NCI-H345 (cell line): ENCODE measurements at places on chromosomes 11 and 22.

DNA sequence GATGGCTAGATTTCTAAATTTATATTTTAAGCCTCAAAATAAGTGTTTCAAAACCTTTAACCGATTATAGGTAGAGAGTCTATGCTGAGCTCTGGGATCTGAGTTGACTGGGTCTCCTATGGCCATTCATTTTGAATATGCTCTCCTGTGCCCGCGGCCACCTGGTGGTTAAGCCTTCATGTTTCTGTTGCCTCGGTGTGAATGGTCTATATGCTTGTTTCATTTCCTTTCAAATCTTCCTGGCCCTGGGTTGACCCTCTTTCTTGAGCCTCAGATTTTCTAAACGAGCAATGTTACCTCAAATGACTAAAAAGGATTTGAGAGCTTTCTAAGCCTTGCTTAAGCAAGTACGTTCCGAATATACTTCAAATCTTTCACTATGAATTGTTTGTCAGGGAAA lies 789.4 kb upstream of the KIRREL3 start:
- DNase-seq = peak; percentile 35

DNA sequence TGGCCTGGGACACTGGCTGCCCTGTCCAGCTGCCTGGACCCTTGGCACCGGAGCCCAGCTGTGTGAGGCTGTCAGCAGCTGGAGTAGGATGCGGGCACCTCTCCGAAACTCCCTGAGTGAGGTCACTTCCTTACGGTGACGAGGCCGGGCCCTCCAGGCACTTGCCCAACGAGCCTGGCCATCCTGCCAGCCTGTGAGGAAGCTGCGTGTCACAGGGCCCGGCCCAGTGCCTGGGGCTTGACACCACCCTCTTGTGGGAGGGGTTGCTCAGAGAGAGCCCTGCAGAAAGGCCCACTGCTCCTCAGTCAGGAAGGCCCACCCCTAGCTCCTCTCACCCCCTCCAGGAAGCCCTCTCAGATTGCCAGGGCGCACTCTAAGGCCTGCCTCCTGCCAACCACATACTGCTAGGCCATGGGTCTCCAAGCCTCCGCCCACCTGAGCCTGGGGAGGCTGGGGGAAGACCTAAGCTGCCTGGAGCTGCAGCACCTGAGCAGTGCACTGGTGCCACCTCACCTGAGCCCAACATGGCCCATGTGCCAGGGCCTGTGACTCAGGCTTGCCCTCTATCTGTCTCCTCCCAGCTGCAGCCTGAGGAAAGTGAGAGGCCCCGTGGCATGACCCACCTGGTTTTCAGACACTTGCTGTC lies 4.3 kb upstream of the PHLDA2 start:
- no peak for DNase-seq

DNA sequence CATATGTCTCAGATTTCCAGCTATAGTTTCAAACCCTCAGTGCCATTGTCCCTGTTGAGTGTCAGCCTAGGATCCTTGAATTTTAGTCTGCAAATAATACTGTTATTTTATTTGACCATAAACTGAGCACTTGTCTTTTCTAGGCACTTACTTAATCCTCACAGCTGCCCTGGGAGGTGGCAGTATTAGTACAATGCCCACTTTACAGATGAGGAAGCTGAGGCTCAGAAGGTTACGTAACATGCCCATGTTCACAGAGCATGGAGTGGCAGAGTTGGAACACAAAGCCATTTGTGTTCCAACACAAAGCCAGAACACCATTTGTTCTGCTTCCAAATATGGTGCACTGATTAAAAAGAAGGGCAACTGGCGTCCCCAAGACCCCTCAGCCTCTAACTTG lies 38.2 kb upstream of the ALX4 start:
- DNase-seq = no peak

- DNase-seq = no peak
Observed at GRCh38 chr11:19789835-19790710, 77.4 kb downstream of the NAV2 start.

GRCh38 chr11:128630367-128631230 lies 43.2 kb upstream of the ETS1 start:
- DNase-seq = peak; percentile 75

DNA sequence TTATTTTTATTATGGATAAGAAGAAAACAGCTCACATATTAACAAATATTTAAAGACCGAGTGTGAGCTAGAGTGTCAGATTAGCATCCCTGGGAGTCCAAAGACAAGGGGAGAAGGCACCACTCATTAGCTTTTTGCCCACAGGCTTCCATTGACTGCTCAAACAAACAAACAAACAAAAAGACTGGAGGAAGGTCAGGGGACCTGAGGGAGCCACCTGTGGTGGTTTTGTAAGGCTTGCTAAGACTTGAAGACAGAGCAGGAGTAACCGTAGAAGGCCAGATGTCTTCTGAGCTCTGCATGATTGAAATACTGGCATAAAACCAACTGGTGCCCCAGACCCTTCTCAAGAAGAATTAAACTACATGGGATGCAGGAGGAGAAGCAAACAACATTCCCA lies 395.2 kb upstream of the CNTN5 start:
- DNase-seq = no peak

DNA sequence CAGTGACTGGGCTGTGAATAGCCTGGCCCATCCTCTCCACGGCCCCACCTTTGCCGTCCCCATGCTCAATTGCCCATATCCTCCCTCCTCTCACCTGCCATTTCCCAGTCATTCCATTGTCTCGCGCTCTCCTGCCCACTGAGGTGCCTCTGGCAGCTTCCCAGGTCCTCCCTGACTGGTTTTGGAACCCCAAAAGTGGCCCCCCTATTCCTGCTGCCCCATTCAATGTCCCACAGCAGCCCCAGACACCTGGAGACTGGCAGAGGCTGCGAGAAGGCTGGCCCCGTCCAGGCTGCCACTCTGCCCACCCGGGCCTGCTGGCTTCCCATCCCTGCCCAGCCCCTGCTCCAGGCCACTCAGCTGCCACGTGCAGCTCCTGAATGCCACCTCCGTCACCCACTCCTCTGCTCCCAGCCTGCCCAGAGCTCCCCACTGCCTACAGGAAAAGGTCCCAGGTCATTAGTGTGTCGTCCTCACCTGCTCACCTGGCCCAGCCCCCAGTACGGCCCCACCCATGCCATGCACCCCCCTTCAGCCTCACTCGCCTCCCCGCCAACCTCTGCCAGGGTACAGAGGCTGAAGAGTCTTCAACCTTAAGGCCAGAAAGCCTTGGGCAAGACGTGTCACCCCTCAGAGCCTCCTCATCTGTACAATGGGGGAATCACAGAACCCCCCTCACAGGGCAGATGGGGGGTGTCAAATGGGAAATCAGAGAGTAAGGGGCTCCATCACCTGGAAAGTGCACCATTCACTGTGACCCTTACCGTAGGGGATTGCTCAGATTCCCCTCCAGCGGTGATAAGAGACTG lies 37.5 kb downstream of the KCNJ4 start:
- peak; percentile 65 for DNase-seq

DNA sequence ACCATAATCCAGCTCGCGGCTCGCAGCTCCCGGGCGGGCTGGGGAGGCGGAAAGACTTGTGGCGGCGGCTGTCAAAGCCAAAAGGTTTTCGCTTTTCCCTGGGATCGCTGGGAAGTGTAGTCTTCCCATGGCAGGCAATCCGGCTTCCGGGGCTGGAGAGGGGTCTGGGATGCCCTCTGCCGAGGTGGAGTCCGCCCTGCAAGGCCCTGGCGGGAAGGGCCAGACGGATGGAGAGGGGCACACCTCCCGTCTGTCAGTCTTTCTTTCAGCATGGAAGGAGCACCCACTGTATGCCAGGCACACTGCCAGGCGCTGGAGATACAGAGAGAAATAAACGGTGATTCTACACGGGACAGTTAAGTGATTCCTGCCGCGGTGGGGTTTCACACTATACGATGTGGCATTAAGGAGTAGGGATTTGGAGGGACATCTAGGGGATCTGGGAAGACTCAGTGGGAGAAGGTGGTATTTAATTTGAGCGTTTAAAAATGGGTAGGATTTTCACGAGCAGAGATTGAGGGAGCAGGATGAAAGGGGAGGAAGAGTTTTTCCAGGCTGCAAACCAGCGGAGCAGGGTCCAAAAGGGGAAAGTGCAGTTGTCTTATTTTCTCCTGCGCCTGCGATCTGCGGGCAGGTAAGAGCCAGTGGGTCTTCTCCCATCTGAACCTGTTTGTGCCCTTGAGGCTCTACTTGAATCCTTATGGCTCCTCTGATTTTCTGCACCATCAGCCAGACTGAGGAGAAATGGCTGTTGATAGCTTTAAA lies at the start of gene BACE1:
TSS of gene BACE1 (minus strand) at position 60 of the 765 bp plus-strand sequence. CDS start 461 bp downstream, outside the sequence.
- peak; percentile 86 for DNase-seq
